Lower lobe of right lung (tissue), 2 donors: ENCODE measurements at places on chromosomes 11 and 22. TPM values are rescaled to one million over a fixed set of nuclear protein-coding genes. Genes with fewer than 3 reads are reported as not detected.

- no peak for DNase-seq
These were observed 35.1 kb downstream of the NRXN2 start for GRCh38 chr11:64687643-64688533.

- DNase-seq = no peak
These were observed 936.6 kb downstream of the OPCML start for GRCh38 chr11:132595711-132596134.

- no peak for DNase-seq
These were observed 117.2 kb upstream of the NTM start for GRCh38 chr11:131253142-131253655.

DNA sequence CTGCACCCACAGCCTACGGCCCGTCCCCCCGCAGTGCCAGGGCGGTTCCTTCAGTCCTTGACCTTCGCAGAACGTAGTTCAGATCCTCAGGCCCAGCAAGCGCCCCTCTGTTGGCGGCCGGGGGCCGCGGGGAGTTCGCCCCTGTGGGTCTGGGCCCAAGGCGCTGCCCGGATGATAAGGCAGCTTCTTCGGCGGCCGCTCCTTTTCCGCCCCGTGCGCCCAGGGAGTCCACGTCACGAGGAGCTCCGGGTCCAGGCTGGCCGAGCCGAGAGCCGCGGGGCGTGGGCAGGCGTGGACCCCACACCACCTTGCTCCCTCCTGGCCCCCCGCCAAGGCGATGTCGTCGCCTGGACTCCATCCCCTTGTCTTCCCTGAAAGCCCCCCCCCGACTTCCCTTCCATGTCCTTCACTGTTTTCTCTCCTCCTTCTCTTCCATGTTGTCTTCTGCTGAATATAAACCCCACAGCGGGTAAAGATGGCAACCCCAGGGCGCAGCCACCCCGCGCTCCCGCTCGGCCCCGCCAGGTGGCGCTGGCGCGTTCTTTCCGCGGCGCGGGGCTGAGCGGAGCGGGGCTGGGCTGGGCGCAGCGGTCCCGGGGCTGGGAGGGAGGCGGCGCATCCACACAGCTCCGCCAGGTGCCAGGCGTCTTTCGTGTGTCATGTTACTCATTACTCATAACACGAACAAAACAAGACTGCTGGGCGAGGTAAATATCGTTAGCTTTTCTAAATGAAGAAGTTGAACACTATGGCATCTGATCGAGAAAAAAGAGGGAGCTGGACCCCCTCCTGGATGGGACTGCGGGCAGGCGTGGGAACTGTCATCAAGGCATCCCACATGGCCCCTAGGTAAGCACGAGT lies 321.0 kb downstream of the NTM start:
- DNase-seq = no peak

DNA sequence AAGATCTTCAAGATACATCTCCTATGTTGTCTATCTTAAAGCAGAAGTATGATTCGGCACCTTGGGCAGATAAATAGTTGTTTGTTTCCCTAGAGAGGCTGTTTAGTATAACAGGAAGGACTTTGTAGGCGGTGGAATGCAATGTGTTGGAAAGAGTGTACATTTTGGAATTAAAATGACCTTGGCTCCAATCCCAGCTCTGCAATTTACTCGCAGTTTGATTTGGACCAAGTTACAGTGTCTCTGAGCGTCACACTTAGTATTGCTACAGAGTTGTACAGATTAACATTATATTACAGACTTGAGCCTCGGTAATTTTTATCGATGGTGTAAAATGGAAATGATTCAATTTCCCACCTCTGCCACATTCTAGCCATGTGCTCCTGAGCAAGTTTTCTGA lies 265.3 kb downstream of the OPCML start:
- no peak for DNase-seq

SLC17A6 gene
- not detected for total RNA-seq

DNA sequence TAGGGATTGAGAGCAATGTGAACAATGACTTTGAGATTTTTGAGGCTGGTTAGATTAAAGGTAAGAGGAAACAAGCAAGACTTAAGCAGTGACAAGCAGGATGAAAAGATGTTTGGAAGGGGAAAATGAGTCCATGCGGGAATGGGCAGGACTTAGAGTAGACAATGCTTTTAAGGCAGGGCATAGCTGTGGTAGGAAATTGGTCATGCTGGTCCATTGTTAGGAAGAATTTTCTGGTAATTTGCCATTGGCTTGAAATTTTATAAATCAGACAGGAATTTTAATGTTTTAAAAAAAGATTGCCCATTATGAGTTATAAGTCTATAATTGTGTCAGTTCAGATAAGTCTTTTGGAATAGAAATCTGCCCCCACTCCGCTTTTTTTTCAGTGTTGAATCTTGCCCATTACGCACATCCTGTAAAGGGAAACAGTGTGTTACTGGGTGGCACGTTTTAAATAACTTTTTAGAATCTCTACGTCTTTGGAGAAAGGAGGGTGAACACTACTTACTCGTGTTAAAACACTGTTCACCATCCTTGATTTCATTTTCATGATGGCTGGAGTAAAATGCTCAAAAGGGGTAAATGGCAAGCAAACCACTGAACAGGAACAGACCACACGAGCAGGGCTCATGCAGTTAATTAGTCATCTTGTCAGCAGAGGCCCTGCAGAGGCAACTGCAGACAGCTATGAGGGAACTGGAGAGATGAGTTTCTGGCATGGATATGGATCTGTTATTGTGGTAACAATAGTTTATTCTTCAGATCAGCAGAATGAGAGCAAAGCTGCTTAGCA lies 25.0 kb downstream of the SWAP70 start:
- no peak for DNase-seq

GRCh38 chr11:92834296-92835020 lies 135.0 kb upstream of the MTNR1B start:
- no peak for DNase-seq

- no peak for DNase-seq
These were observed 206.7 kb upstream of the TBCEL start for GRCh38 chr11:120817158-120817557.

RBM4B gene
- total RNA-seq = 17.6 TPM

DNA sequence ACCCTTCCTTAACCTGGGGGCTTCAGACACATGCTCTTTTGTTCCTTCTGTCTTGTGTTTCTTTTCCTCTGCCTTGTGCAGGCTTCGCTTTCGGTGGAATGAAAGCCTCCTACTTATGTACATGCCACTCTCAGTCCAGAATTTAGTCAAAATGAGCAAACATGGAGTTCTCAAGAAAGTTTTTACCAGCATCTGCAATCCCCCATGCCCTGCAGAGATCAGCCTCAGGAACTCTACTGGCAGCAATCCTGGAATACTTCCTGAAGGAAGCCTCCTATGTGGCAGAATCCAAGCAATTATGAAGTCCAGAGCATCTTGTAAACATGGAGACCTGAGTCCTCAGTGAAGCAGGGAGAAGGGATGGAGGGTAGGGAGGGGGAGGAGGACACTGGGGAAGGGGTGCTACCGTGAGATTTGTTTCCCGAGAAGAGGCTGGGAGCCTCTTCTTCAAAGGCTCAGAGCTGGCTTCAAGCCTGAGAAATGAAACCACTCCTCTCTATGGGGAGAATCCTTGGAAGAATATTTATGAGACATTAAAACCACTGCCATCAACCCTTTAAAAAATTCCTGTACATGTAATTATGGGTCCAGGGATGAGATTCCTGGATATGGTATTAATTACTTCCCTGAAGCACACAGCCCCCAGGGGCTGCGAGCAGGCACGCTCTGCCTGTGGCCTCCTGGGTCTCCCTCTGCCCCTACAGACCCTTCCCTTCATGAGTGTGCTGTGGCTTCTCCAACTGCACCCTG lies 58.4 kb downstream of the TENM4 start:
- no peak for DNase-seq

DNA sequence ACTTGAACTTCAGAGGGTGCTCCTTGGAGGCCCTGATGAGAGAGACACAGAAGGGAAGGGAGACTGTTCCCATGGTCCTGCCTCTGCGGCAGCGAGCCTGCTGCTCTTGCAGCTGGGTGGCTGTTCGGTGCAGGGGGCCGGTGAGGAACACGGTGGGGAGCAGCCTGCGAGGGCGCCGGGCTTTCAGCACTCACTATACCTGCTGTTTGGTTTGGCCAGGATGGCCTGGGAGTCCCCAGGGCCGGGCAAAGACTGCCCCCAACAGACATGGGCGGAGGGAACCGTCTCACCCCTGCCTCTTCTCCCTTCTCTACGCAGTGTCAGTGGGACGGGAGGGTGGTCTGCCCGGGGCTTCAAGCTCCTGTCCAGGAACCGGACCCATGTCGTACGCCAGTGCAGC lies 58.0 kb upstream of the PRODH start:
- DNase-seq = no peak

RHOD gene
- total RNA-seq = 12.2 TPM

INS gene
- total RNA-seq = not detected

DNA sequence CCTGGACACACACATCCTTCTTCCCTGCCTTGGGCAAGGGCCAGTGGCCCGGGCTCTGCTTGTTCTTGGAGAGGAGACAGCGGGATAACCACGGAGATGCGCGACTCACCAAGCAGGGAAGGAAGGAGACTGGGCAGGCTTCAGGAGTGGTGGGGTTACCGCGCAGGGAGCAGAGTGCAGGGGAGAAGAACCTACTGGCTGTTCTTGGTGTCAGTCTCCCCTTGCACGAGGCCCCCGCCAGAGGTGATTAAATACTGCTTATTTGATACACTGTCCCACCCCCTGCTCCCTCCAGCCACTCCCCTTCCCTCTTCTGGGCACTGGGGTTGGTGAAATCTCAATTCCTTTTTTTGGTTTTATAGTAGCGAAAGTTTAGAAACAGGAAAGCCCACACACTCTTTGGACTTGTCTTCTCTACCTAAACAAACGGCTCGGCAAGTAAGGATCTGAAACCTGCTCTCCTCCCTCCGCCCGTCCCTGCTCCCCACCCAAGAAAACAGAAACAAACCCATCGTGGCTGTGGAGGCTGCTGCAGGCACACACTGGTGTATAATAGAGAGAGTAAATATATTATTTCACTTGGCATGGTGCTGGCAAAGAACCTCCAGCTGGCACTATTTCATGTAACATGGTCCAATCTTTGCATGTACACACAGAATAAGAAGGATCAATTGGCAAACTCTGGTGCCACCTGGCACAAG lies 10.8 kb downstream of the LARGE2 start:
- no peak for DNase-seq

DNA sequence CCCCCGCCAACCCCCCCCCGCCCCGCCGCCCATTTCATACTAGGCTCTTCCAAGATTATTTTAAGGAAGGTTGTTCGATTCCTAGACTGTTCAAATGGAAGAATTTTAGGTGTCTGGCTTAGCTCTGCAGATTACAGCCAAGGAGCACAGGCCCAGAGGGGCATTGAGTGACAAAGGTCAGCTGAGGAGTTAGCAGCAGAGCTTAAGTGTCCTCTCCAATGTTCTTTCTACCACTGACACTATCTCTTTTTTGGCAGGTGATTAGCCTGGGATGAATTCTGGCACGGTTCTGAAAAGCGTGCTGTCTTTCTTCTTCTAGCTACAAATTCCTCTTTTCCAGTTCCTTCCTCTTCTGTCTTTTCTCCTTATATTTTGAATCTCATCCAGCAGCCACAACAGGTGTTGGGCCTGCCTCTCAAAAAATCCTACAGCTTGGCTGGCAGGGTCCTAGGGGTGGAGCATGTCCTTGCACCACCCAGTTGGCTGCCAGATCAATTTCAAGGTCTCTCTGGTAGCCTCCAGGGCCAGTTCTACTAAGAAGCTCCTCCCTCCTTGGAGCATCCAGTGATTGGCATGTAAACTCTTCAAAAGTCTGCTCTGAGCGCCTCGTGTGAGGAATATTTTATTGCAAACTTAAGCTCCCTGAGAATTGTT lies 23.0 kb downstream of the KCNE3 start:
- no peak for DNase-seq

DNA sequence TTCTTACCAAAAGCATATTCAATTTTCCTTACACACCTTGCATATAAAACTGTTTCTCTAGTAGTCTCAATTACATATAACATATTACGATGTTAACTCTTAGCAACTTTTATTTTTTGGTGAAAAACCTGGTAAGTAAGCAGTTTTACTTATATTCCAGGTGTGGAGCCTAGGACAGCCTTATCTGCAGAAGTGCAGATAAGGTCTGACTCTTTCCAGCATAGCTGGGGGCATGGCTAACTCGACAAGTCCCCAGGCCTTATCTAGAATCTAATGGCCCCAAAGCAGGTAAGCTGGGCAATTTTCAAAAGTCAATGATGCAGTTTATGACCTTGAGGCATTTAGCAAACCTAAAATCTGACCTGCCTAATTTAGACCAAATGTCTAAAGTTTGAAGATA lies 4.2 kb upstream of the C1QTNF6 start:
- no peak for DNase-seq

DNA sequence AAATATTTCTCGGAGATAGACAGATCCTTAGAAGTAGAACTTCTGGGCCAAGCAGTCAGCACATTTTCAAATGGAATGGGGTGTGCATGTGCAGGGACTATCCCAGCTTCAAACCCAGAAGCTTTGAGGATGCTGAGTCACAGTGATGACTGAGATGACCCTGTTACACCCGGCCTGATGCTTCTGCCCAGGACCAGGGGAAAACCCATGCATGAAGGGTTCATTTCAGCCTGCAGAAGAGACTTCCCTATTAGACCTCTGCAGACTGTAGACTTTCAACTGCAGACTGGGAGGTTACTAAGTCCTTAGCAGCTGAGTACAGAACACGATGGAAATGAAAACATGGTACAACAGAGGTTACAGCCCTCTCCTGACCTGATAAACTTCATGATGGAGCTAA lies 3.6 kb upstream of the OR2AT4 start:
- DNase-seq = no peak
